Activated naive CD4-positive, alpha-beta T cell treated with Interleukin-2 at 50 U/mL for 16 hours (primary cell): ENCODE measurements at places on chromosomes 4 and X.

- no peak for DNase-seq
Observed at GRCh38 chr4:158871335-158871724, 102.5 kb downstream of the FNIP2 start.

DNA sequence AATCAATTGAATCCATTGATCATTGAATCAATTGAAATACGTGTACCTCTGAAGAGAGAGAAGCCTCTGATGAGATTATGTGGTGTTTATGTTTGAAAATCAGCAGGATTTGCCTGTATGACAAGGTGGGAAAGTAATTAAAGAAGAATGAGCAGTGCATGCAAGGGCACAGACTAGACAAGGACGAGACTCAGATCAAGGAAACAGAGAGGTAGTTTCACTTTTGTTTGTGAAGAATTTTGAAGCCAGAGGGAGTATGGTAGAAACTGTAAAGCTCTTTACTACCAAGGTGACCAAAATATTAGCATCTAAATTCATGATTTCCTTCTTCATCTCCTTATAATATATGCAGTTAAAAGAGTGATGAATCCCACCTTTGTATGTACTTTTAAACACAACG lies 1830.0 kb upstream of the IGFBP7 start:
- no peak for DNase-seq

- DNase-seq = no peak
Observed at GRCh38 chr4:155675709-155676429, 9.2 kb downstream of the GUCY1A1 start.

DNA sequence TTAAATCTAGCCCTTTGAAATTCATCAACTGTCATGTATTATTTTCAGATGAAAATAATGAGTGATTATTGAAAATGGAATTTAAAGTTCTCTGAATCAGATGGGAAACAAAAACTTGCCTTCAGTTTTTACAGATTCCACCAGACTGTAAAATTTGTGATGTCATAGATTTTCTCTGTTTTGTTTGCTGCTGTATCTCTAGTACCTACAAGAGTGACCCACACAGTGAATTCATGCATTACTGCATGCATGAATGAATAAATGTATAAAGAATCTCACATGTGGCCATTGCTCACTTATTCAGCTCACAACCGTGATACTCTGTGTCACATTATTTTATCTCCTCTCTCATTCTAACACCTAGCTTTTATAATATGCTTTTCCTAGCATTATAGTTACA lies 532.2 kb upstream of the AGA start:
- no peak for DNase-seq

GRCh38 chrX:120604361-120604782 lies 471 bp downstream of the MCTS1 start:
- DNase-seq = peak; percentile 28

DNA sequence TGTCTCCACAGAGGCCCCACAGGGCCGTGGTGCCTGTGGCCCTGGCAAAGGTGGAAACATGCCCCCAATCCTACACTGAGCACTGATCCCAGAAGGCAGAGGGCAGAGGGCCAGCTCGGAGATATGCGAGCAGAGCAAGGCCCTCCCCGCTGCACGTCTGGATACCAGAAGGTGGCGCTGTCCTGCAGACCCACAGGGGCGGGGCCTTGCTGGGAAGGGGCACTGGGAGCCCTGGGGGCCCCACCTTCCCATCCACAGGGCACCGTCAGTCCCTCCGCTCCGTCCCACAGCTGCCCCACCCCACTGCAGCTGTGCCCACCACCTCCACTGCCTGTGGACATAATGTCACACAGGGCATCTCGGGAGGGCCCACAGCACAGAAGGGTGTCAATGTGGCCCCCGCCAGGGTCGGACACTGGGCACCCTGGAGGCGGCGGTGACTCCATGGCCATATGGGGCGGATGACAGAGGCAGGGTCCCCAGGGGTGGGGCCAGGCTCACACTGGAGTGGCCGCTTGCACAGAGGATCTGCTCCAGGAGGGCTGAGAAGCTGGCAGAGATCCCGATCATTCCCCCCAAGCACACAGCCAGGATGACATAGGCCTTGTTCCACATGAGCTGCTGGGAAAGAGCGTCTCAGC lies 4.8 kb downstream of the SLC49A3 start:
- DNase-seq = peak; percentile 26

DNA sequence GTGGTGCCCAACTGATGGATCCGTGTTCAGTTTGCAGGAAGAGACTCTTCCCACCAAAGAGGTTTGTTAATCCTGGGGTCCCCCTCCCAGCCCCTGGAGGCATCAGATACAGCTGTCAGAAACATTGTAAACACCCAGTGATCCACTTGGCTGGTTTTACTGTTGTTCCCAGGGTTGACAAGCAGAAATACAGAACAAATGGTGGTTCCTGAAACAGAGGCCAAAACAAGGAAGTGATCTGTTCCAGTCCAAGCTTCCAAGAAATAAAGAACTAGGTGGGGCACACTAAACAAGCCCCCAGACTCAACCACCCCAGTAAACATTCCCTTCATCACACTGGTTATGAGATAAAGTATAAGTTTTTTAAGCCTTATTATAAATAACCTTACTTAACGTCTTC lies 1.4 kb downstream of the TMLHE start:
- no peak for DNase-seq

DNA sequence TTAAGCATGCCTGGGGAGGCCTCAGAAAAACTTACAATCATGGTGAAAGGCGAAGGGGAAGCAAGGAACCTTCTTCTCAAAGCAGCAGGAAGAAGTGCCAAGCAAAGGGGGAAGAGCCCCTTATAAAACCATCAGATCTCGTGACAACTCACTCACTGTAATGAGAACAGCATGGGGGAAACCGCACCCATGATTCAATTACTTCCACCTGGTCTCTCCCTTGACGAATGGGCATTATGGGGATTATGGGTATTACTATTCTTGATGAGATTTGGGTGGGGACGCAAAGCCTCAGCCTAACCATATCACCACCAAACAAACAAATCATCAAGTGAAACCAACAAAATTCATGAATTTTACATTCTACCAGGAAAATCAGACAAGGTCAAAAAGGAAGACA lies 76.7 kb upstream of the TAB3 start:
- no peak for DNase-seq

DNA sequence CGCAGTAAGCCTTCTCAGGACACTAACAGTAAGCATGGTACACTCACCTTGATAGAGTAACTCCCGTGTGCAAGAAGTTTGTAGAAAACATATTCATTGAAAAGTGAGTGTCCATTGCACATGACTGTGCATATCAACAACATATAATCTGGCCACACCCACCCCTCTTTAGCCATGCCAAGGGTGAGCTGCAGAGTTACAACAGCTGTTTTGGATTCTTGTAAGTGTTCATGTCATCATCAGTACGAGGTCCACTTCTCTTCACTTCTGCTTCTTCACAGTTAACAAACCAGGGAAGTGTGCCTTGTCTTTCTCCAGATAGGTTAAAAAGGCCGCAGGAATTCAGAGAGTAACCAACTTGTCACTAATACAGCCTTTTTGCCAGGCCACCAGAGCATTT lies 116.6 kb downstream of the IRF2 start:
- no peak for DNase-seq

- DNase-seq = peak; percentile 28
Observed at GRCh38 chrX:3638280-3638873, 75.1 kb downstream of the PRKX start.

DNA sequence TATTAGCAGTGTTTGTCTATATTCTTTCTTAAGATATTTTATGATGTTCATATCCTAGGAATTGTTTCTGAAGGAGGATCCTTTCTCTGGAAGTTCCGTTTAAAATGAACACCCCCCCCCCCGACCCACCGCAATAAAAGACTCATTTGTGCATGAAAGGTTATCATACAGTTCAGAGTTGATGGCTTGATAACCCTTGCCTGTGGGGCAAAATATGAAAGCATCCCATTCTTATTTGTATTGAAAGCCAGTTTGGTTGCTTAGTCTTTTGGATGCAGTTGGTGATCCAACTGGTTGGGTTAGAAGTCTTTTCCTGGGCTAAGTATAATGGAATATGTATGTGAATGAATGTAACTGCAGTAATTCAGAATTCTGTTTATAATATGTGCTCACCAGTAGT lies 8.3 kb downstream of the INTS6L start:
- DNase-seq = no peak

DNA sequence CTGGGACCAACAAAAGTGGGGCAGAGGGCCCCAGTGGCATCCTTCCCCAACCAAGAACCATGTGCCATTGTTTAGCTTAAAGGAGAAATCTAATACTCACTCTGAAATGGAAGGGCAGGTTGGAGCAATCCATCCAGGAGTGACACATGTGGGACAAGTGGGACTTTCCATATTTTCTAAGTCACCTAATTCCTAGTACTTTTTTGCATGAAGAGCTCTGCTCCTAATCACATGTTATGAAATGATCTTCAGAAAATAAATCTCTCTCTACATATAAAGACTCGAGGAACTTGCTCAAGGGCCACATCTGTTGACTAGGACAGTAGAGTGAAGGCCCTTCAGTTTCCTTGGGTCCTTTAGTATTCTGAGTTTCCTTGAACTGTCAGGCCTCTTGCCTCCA lies 2.5 kb downstream of the CYBB start:
- no peak for DNase-seq

DNA sequence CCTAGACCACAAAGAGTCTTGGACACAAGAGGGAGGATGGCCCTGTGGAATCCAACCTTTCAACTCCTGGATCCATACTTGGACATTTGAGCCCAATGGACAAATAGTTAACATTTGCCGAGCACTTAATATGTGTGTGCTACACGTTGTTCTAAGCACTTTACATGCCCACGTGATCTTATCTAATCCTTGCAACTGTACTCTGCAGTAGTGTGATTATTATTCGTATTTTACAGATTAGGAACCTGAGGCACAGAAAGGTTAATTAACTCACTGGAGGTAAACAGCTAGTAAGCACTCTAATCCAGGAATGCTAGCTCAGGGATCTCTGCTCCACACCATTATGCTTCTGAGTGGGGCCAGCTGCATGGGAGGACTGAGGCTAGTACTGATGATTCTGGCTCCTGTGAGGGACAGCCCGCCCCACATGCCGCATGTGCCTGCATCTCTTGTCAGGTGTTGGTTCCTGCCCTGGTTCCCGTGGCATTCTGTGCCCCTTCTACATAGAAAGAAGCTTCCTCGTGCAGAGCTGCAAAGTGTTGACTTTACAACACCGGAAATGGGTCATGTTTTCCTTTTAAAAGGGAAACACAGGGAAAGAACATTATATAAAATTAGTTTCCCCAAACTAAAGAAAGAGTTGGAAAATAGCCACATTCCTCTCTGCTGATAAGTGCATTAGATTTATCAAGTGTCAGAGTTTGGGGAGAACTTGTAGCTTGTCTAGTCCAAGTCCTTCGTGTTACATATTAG lies 34.8 kb downstream of the PLAC1 start:
- DNase-seq = no peak

- DNase-seq = no peak
Observed at GRCh38 chr4:8777320-8778196, 94.1 kb downstream of the HMX1 start.

DNA sequence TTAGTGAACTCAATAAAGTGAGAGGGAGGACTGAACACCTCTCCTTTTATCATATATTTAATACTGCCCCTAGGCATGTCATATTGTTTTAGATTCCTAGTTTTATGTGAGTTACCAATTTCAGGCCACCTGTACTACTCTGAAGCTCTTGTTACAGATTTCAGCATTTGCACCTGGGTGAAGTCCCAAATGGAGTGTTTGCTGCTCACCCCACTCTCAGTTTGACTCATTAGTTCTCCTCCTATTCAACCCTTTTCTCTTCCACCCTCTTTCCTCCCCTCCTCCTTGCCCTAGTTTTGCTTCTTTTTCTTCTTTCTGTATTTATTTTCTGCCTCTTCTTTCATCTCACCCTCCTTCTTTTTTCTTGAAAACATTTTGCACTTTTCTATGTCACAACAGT lies 1852.2 kb upstream of the IGFBP7 start:
- DNase-seq = no peak

DNA sequence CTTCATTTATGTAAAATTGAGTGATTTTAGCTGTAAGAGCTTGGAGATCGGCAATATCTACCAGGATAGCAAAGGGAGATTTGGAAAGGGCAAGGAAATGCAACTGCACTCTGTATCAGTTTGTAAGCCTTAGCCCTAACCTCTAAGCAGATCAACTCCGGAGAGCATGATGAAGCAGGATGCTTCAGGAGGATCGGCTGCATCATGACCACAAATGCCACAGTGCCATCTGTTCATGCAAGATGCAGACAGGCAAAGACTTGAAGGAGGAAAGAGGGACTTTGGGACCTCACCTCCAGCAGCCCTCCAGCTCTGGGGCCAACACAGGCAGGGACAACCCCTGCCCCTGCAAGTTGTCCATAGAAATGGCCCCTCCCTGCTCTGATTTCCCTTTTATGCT lies 377.6 kb upstream of the GATB start:
- no peak for DNase-seq

GRCh38 chr4:6746721-6747293 lies 30.8 kb downstream of the BLOC1S4 start:
- DNase-seq = no peak

DNA sequence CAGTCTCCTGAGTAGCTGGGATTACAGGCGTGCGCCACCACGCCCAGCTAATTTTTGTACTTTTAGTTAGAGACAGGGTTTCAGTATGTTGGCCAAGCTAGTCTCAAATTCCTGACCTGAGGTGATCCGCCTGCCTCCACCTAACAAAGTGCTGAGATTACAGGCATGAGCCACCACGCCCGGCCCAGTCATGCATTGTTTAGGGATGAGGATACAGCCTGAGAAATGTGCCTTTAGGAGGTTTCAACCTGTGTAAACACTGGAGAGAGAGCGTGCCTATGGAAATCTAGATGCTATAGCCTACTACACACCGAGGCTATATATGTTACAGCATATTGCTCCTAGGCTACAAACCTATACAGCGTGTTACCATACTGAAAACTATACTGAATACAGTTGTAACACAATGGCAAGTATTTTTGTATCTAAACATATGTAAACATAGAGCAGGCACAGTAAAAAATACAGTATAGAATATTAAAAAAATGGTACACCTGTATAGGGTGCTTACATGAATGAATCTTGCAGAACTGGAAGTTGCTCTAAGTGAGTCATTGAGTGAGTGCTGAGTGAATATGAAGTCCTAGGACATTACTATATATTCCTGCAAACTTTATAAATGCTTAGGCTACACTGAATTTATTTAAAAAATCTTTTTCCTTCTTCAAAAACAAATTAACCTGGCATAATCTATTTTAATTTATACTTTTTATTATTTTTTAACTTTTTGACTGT lies 588.2 kb upstream of the ADGRL3 start:
- no peak for DNase-seq

DNA sequence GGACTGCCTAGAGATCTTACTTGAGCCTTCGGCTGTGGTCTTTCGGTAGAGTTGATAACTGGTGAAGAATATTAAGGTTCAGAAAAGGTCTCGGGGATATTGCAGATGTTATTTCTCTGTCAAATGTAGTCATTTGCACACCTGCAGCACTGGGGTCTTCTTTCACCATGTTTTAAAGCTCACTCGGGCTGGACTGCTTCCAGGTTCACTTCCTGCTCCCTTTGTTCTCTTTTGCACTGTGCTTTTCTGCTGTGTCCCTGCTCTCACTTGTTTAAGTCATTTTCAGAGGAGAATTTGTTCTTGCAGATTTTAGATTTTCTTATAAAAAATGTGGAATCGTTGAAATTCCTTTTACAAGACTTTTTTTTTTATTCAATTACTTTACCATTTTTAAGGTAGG lies 68.5 kb downstream of the BMPR1B start:
- DNase-seq = no peak
